ENCODE measurements at places on chromosomes 11 and 22.

DNA sequence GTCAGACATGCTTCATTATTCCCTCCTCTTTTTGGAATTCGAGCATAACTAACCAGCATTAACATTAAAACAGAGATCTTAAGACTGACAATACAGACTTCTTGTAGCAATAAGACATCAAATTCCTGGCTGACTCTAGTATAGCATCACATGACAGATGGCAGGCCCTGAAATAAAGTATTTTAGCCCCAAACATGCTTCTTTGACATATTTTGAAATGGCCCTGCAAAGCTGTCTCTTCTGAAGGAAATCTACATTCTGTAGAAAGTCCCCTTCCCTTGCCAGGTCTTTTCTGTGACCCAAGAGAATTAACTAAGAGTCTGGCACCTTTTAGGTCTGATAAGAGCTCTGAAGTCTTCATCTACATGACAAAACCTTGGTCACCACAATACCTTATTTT, 38.5 kb upstream of the GNAZ start:
- no peak for DNase-seq

DNA sequence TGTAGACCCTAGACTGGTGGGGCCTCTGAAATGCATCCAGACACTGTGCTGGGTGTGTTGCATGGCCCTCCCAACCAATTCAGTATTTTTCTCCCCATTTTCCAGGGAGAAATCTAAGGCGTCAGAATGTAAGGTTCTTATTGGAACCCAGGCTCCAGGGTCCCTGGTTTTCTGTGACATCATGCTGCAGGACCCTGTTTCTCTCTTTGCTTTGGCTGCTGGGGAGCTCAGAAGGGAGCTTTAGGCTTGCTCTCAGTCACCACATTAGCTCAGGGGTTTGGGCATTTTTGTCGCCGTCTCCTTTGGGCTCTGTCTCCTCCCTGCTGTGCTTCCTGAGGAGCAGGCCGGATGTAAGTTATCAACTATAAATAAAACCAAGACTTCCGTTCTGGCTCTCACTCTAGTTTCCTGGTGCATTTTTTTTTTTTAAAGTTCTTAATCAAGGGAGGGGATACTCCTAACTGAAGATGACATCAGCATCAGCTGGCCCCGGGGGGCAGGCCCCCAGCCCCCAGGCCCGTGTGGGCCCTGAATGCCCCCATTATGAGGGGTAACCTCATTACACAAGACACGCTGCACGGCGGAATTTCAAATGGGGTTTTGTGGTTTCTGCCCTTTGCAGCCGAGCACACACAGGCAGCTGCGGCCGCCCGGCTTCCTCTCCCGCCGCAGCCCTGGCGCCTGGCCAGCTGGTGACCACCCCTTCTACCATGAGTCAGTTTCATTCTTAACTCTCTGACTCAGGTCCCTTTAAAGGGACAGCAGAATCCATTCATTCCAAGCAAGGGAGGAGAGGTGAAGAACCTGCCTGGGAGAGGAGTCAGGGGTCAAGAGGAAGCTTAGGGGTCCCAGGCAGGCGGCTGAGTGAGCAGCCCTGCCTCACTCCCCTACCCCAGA, 3.2 kb downstream of the MYEOV start:
- peak; percentile 12 for DNase-seq

DNA sequence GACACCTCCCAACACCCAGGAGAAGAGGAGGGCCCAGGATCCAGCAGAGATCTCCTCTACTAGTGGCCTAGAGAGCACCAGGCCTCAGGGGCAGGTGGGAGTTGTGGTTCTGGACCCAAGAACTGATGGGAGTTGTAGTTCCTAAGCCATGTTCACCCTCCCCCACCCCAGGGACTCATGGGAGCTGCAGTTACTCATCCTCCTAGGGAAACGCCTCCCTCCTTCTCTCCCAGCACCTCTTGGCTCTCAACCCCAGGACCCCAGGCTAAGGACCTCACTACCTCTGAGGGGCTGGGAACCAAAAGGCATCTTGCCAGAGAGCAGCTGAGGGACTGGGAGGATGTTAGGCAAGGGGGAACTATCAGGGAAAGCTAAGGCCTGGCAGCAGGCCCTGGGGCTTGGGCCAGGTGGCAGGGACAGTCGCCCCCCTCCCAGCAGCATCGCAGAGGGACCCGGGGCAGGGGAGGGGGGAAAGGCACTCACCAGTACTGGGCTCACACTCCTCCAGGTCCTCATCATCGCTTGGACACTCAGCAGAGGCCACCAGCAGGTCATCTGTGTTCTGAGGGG, 28.9 kb downstream of the SLC22A12 start:
- no peak for DNase-seq

GRCh38 chr11:66388780-66389386, 17.3 kb upstream of the SLC29A2 start:
- peak; percentile 82 for DNase-seq

- DNase-seq, result no peak
Measured at GRCh38 chr11:30423886-30424285, 101.0 kb downstream of the ARL14EP start.

GRCh38 chr11:47918370-47918690, 62.0 kb upstream of the PTPRJ start:
- no peak for DNase-seq

GRCh38 chr11:20488352-20488751, 100.8 kb downstream of the PRMT3 start:
- peak; percentile 90 for DNase-seq

DNA sequence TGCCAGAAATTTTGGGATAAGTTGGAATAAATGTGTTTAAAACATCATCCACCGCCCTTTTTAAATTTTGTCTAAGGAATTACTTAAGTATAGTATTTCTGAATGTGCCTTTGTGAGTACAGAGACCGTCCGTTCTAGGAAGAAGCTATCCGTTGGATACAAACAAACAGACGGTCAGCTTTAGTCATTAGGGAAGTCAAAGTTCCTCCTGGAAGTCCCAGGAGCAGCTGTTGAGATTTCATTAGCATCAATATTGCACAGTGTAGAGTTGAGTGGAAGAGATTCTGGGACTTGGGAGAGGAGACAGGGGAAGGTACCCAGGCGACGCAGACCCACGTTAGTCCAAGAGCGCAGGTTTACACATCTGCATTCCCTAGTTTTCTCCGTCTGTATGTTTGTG, 15.7 kb upstream of the ADSL start:
- DNase-seq, result no peak

- no peak for DNase-seq
Measured at GRCh38 chr22:19406846-19407245, 24.7 kb downstream of the HIRA start.

DNA sequence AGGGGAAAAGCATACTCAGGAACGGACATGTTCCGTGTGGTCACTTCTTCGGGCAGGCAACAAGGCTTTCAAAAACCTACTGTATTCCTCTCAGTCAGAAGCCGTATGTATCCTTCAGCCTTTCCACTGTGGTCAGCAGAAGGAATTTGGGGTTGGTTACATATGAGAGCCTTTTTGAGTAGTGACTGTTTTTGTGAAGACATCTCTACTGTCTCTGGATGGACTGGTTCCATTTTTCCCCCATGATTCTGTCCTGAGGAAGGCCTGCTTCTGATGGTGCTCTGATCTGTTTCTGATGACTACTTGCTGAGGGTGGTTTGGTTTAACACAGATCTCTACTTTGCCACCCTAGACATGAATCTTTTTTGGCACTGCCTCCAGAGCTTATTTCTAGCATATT, 63.7 kb upstream of the HORMAD2 start:
- DNase-seq, result no peak

GRCh38 chr22:33353502-33353901, 295.3 kb upstream of the SYN3 start:
- DNase-seq, result no peak

DNA sequence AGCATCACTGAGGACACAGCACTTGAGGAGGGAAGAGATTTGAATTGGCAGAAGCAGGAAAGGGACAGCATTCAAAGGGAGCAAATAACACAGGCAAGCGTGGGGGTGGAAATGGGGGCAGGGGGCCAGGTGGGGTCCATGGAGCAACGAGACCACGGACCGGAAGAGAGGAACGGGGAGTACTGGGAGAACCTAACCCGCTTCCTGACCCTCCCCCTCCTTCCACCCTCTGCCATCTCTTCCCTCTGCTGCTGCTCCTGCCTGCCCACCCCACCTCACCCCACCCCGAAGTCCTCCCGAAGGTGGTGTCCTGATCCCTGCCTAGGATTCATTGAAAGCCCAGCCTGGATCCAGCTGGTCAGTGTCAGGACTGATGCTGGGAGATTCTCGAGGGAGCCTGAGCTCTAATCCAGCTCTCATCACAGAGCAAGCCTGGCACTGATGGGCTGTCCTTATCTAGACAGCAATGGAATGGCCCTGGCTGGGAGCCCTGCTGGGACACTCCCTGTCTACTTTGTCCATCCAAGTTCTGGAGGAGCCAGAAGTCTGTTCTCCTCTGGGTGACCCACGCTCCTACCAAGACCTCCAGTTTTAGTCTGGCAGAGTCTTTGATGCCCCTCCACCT, 105.0 kb downstream of the TRIM29 start:
- no peak for DNase-seq

DNA sequence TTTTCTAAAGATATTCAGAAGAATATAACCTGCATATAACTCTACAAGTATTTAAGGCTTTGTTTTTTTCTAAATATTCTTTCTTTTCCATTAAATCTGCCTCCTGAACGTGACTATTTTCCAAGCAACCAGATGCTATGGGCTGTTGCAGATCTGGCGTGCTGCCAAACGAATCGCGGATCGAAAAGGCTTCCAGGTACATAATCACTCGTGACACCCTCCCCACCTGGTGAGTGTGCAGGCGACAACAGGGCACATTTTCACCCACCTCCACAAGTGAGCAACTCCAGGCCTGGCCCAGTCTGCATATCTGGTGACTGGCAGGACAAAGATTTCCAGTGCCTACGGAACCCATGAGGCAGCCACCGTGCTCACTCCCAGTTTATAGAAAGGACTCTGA, 660.1 kb downstream of the OPCML start:
- peak; percentile 65 for DNase-seq

DNA sequence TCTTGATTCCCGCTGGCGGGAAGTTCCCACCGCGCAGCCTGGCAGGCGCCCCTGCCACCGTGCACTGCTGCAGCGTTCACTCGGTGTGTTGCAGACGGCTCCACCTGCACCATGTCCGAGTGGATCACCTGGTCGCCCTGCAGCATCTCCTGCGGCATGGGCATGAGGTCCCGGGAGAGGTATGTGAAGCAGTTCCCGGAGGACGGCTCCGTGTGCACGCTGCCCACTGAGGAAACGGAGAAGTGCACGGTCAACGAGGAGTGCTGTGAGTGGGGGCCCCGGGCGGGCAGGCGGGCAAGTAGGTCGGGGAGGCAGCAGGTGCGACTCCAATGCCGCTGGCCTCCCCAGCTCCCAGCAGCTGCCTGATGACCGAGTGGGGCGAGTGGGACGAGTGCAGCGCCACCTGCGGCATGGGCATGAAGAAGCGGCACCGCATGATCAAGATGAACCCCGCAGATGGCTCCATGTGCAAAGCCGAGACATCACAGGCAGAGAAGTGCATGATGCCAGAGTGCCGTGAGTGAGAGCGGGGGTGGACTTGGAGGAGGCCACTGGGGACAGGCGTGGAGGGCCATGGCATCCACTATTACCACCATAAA, 99.7 kb downstream of the RRAS2 start:
- DNase-seq, result no peak

GRCh38 chr11:19956228-19956627, 204.0 kb downstream of the DBX1 start:
- no peak for DNase-seq

- no peak for DNase-seq
Measured at GRCh38 chr11:101717619-101718018, 133.8 kb upstream of the TRPC6 start.

- no peak for DNase-seq
Measured at GRCh38 chr11:4083198-4083597, 11.4 kb upstream of the RRM1 start.

DNA sequence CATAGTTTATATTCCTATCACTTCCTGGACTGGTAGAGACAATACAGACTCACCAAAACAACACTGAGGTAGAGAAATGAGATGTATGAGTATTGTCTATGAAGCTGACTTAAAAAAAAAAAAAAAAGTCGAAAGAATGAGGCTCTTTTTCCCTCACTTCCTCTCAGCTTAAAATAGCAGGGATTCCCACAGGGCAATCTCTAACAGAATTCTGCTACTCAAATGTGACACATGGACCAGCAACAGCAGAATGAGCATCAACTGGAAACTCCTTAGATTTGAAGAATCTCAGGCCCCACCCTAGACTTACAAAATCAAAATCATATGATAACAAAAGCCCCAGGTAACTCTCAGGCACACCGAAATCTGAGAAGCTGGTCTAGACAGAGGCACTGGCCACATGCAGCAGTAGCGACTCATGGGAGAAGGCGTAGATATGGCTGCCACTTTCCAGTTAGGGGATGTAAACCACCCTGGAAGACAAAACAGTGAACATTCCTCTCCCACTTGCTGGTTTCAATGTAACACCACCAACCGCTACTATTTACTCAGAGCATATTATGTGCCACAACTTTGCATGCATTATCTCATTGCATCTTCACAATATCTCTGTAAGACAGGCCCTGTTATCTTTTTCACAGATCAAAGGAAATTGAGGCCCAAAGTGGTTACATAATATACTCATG, 128.0 kb downstream of the RBFOX2 start:
- no peak for DNase-seq

DNA sequence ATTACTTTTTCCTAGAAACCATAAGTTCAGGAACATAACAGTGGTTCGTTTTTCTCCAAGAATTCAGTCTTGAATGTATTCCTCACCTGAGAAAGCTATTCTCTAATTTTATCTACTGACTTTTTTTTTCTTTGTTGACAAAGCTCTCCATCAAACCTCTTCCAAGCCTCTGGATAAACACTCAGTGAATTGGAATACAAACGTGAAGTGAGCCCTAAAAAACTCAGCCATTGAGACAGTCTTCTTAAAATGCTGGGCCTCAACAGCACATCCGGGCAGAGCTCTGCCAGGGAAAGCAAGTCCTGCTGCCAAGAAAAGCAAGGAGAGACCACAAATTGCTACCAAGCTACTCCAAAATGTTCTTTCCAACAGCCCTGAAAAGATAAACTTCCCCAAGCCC, 7.7 kb upstream of the SLC1A2 start:
- DNase-seq, result peak; percentile 50

GRCh38 chr11:102891736-102892135, 17.0 kb upstream of the MMP12 start:
- DNase-seq, result no peak
